ENCODE measurements at places on chromosomes 5 and 9.

GRCh38 chr5:134592141-134592746, 40.4 kb downstream of the SAR1B start:
- no peaks in the 10 kb centered on the region for H3K36me3 ChIP-seq
- H3K4me1 ChIP-seq = peaks cover 8% of the 10 kb centered on the region
- no peak overlapping the region for H3K4me3 ChIP-seq
- no peaks in the 10 kb centered on the region for H3K27me3 ChIP-seq
- no peak overlapping the region for H3K27ac ChIP-seq

- H3K4me1 ChIP-seq = peaks cover 14% of the 10 kb centered on the region
- peak overlapping the region; percentile 7 for H3K4me3 ChIP-seq
- no peaks in the 10 kb centered on the region for H3K27me3 ChIP-seq
- H3K27ac ChIP-seq = no peak overlapping the region
- DNase-seq = no peak
These were observed 18.8 kb upstream of the PRLR start for GRCh38 chr5:35248843-35249780.

- H3K27ac ChIP-seq = no peak overlapping the region
- H3K36me3 ChIP-seq = no peaks in the 10 kb centered on the region
- H3K4me3 ChIP-seq = no peak overlapping the region
These were observed 298.9 kb upstream of the EDIL3 start for GRCh38 chr5:84683594-84683993.

- no peaks in the 10 kb centered on the region for H3K27me3 ChIP-seq
- H3K27ac ChIP-seq = no peak overlapping the region
- H3K36me3 ChIP-seq = no peaks in the 10 kb centered on the region
- no peak overlapping the region for H3K4me3 ChIP-seq
- H3K4me1 ChIP-seq = peaks cover 24% of the 10 kb centered on the region
These were observed 118.0 kb upstream of the TRIM32 start for GRCh38 chr9:116569111-116569510.

GRCh38 chr5:97125125-97125683, 17.2 kb downstream of the LIX1 start:
- no peaks in the 10 kb centered on the region for H3K4me1 ChIP-seq
- no peaks in the 10 kb centered on the region for H3K27me3 ChIP-seq
- H3K27ac ChIP-seq = no peak overlapping the region
- no peak for DNase-seq
- no peak overlapping the region for H3K4me3 ChIP-seq

Measured in vagina (tissue), 2 donors.